Fibroblast of upper back skin (primary cell): ENCODE measurements at places on chromosomes 6 and 20.
A peak's percentile ranks its signal among the peaks of the same experiment; 100 is the strongest.

DNA sequence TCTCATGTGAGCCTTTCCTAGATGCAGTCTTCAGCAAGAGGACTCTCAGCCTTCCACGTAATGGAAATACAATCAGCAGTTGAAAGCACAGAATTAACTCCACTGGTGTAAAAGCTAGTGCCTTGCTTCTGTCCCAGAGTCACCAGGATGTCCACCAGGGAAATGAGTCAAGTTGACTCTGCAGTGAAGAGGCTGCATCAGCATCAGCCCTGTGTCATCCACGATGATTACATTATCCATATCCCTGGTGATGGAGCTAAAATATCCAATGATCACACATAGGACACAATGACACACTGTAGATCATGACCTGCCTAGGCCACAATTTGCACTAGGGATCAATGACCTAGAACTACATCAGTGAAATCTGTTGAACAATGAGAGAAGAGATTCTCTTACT is 262.4 kb downstream of the ERMARD start:
- DNase-seq: no peak

DNA sequence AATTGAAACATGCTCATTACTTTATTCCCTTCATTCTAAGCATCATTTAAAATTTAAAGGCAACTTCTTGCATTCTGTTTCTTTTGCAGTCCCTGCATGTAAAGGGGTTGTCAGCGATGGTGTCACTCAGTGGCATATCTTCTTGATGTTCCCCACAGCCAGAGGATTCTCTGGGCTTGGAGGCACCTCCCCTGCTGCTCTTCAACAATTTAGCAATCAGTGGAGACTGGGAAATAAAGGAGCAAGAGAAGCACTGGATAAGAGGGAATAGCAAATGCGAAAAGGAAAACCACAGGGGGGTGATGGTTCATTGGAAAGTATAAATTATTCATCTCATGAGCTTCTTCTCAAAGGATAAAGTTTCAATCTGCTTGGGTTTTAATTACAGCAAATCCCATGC is 30.7 kb upstream of the MC3R start:
- DNase-seq: no peak

- peak; percentile 43 for DNase-seq
Observed at GRCh38 chr6:139641376-139641775, 266.9 kb upstream of the CITED2 start.

- peak; percentile 58 for DNase-seq
Observed at GRCh38 chr6:5422321-5422915, 161.1 kb downstream of the FARS2 start.

DNA sequence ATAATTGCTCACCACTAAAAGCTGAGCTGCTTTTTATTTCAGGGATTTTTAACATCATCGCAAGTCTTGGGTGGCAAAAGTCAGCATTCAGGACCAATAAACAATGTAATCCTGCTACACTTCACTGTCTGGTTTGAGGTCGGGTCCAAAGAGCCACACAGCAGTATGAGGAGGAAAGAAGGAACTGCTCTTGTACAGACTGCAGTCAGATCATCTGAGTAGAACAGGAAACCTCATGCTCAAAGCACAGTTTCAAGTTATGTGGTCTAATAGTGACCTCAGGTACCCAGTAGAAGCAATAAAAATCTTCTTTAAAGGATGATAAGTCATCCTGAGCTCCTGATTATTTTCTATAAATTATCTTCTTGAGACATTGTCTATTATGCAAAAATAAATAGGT is 211.4 kb downstream of the FUT9 start:
- DNase-seq: no peak

- no peak for DNase-seq
Observed at GRCh38 chr20:29326376-29327070, 1930.9 kb upstream of the DEFB115 start.

DNA sequence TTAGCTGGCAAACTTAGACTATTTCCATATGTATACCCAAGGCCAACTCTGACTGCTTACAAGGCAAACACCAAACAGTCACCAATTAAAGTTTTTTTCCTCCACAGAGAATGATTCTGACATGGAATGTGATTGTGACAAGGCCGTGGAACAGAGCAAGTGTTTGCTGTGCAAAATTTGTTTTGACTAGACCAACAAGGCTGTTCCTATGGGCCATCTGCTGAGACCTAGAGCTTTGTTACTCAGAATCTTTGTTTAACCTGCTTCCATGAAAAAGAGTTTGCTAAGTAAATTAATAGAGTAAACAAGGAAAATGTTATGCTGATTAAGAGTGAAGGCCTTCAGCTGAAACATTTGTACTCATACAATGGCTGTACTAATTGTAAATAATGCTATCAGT is 51.6 kb upstream of the IMPG1 start:
- no peak for DNase-seq

DNA sequence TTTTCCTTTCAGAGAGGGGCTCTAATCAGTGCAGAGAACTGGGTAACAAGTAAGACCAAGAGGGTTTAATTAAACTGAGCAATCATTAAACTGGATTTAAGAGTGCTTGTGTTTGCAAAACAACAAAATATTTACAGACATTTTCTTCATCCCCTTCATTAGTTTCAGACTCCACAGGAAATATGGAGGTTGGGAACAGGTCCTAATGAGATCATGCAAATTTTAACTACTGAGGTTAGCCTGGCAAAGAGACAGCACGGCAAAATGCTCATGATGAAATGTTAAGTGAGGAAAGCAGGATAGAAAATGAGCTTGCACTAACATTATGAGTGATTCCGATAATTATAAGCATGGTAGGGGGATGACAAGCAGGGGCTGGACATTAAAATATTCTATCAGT is 268.9 kb downstream of the PTPRT start:
- no peak for DNase-seq

- no peak for DNase-seq
Observed at GRCh38 chr20:18091623-18092022, 33.9 kb upstream of the OVOL2 start.

- no peak for DNase-seq
Observed at GRCh38 chr6:153574231-153574630, 443.1 kb upstream of the RGS17 start.

GRCh38 chr20:49699200-49699992 is 14.3 kb downstream of the B4GALT5 start:
- DNase-seq: peak; percentile 68

DNA sequence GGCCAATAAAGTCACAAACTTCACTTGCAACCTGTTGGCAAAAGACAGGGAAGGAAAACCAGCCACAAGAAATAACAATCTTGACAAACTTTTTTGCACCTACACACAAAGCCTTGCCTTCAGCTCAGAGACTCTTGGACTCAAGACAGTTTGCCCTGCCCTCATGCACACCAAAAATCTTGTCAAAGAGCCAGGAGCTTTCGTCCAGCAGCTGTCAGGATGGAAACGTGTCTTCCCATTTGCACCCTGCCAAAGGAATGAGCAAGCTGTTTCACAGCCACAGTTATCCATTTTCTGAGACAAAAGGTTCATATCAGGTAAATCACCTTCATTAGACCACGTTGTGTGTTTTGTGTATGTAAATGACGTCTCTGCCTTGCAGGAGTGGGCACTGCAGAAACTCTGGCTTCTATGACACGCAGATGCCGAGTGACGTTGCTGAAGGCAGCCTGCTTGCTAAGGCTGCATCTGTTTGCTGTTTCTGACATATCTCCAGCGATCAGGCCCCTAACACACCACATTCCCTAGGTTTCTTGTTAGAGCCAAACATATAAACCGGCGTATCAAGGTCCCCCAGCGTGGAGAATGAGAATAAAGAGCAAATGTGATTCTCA is 193.4 kb downstream of the SYNDIG1 start:
- DNase-seq: peak; percentile 30

DNA sequence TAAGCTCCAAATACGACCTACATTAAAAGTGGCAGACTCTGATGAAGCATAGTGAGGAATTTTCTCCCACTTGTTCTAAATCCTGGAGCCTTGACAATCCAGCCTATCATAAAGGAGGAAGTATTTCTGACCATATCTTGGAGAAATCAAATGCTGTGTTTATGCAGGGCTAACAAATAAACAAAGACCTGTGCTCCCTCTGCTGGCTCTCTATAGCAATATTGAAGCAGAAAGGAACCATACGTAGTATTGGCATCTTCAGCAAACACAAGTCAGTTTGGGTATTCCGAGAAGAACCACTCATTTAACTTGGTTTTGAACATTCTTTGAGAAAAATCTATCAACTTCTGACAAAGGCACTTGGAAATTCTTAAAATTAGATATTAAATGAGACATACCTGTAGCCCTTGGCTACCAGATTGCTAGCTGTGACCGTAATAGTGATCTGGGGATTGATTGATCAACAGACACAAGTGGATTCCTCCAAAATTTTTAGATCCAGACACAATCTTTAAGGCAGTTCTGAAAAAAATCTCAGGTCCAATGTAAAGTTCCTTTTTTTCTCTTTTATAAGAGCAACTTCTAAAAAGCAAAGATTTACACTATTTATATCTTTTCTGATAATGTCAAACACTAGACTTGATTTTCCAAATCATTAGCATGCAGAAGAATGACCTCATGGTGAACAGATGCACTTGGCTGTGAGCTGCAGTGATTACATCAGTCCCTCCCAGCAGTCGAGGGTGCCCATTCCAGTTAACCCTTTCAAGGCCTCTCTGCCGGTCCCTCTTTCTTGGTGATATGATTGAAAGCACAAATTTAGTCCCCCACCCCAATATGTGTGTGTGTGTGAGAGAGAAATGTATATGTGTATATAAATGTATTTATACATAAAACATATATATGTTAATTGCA is 40.2 kb downstream of the INSM1 start:
- DNase-seq: peak; percentile 7

DNA sequence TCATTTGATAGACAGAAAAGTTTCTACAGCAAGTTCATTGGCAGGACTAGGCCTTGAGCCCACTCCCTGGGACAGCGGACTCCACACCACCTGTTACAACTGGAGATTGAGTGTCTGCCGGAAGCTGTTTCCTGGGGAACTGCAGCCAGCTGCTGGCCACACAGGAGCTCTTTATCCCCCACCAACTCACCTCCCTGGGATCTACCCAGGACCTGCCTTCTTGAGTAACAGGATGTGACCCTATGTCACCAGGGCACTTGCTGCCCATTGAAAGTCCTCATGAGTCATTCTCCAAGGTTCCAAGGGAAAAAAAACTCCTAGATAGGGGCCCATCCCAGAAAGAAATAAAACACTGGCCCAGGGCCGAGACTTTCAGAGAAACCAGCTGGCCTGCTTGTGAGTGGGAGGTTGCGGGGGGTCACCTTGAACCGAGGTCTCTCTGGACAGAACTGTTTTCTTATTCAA is 37.4 kb upstream of the SLC9A8 start:
- peak; percentile 38 for DNase-seq

GRCh38 chr6:163923658-163924411 is 509.3 kb downstream of the QKI start:
- no peak for DNase-seq

GRCh38 chr6:66897576-66897975 is 1190.5 kb upstream of the EYS start:
- DNase-seq: peak; percentile 63

DNA sequence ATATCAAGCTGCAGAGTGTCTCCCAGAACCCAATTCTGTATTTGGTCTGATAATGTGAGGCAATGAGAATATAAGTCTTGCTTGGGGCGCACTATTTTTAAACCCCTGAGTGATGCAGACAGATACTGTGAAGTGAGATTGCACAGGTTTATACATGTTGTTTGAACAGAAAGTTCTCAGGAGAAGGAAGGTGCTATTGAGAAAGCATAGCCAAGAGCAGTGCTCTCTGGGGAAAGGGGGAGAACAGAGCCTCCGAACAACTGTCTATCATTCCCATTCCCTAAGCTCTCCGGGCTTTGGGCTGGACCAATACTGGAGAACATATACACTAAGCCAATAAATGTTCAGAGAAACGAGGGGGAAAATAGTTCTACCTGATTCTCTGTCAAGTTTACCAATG is 75.8 kb downstream of the PERP start:
- no peak for DNase-seq

GRCh38 chr20:57921676-57922075 is 211.9 kb upstream of the PMEPA1 start:
- DNase-seq: no peak

DNA sequence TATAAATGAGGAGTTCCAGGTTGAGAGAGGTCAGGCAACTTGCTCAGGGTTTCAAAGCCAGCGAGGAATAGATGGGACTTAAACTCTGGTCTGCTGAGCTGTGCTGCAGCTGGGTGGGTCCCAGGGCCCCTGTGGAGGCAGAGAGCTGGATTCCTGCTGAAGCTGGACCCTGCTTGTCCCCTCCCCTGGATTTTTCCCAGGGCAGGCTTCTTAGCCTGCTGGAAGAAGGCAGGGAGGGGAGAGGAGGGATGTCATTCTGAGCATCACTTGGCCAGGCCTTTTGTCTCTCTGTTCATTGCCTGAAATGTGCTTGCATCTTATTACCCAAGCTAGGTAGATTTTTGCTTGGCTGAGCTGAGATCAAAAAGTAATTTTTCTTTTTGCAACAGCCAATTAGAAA is 133.7 kb downstream of the DHX35 start:
- no peak for DNase-seq

DNA sequence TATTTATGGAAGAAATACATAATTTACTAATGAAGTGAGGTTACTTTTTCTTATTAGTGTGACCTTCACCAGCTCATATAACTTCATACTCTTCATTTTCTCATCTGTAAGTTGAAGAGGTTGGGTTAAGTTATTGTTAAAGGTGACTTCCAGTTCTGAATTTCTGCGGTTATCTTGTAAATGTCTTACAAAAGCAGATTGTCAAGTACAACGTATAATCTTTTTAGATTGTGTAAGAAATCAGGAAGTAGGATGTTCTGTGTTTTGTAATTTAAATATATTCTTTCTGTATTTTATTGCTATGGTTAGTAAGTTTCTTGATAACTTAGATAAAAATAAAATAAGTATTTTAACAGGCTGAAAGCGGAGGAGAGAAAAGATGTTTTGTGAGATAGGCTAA is 12.0 kb downstream of the WTAP start:
- DNase-seq: no peak

DNA sequence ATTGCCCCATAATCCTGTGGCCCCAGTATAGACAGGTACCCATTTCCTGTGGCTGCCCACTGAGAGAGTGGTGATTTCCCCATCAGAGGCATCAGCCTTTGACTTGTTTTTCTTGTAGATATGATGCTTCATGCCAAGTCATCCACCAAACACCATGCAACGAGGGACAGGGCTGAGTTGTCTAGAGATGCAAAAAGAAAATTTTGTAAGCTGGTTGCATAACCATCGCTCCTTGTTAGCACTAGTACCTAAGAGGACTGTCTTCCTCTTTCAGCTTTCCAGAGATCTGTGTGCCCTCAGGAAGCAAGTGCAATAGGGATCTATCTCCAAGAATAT is 166.8 kb downstream of the BCAS1 start:
- no peak for DNase-seq

GRCh38 chr6:105609375-105609991 is 206.6 kb upstream of the PREP start:
- DNase-seq: peak; percentile 74
